ENCODE measurements at places on chromosomes 4 and X.

GRCh38 chr4:54495641-54496040 lies 162.1 kb upstream of the KIT start:
- DNase-seq, result no peak

- no peak for DNase-seq
Measured at GRCh38 chr4:39873823-39874222, 103.9 kb downstream of the PDS5A start.

DNA sequence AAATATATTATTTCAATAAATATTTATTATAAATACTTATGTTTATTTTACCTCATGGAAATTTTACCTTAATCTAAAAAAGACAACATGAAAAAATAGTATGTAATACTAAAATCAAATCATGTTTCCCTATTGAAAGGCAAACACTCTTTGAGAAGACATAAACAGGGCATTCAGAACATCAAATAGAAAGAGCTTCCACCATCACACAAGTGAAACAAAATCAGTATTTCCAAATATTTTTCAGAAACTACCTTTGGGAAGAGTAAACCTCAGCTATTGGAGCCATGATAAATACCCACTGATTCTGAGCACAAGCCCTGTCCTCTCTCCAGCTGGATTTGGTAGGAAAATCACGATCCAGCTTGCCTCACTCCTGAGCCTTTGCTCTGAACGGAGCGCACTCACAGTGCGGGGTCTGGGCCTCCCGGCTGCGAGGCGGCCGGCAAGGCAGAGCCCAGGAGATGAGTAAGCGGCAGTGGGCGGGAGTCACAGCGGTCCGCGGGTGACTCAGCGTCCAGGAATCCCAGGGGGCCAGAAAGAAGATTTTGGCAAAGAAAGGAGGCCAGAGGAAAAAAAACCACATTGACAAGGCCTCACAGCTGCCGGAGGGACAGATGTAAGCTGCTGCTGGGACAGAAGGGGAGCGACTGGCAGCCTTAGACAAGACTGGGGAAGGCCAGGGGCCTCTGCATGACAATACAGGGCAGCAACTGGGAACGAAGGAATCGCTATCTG lies 14.7 kb upstream of the ANXA5 start:
- peak; percentile 47 for DNase-seq

- no peak for DNase-seq
Measured at GRCh38 chr4:100738196-100739165, 220.7 kb upstream of the EMCN start.

- DNase-seq, result no peak
Measured at GRCh38 chr4:139726615-139727014, 61.0 kb downstream of the MGST2 start.

- no peak for DNase-seq
Measured at GRCh38 chr4:54015423-54016030, 48.9 kb downstream of the CHIC2 start.

GRCh38 chr4:77453911-77454310 lies 151.7 kb upstream of the CXCL13 start:
- DNase-seq, result no peak

DNA sequence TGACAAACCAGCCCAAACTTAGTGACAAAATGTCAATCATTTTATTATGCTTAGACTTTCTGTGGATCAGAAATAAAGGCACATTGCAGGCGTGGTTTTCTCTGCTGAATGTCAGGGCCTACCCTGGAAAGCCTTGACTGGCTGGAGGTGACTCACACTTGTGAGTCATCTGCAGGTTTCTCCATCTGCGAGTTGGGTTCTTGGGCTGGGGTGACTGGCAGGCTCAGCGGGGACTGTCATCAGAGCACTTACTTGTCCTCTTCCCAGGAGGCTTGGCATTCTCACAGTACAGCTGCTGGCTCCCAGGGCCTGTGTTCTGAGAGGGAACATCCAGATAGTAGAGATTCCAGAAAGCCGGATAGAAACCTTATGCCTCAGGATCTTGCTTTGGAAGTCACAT lies 153.8 kb upstream of the AGA start:
- no peak for DNase-seq

DNA sequence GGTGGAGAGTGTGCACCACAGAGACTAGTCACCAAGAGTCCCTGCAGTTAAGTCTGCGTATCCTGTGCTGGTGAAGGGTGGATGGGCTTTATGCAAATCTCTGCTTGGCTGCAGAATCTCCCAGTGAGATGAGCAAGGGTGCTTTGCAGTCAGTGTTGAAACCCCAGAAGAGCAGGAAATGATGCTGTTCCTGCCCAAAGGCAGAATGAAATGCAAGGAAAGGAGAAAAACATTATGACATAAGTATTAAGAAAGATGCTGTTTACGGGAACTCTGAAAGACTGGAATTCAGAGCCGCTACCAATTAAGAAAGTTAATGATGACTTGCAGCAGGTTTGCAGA lies 25.4 kb upstream of the ACSL1 start:
- DNase-seq, result no peak

- no peak for DNase-seq
Measured at GRCh38 chr4:5892323-5893003, 423 bp downstream of the CRMP1 start.

- DNase-seq, result no peak
Measured at GRCh38 chr4:18318682-18319388, 297.3 kb upstream of the LCORL start.

GRCh38 chr4:106320235-106320634 lies 3.9 kb downstream of the AIMP1 start:
- DNase-seq, result no peak

DNA sequence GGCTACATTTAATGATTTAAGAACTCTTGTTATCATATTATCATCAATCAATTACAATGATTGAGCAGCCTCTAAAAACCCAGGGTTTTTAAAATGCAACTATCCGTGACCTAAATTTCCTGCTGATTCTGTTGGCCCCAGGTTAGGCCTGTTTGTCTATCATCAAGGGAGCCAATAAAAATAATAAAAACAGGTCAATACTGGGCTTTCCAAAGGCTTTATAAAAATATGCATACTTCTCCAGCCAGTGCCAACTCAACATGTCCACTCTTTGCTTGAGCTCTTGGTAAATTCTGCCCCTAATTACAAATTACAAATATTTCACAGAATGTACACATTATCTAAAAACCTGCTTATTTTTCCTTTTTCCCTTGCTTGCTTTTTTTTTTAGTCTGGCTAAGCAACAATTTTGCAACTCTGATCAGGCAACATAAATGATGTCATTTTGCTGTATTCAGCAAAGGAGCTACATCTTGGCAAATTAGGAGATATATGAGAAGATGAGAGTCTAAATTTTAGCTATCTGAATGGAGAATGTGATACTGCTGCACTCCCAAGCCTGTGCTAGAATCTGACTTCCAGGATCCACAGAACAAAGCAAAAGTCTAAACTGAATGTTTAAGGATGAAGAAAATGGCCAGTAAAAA lies 204.0 kb downstream of the SCFD2 start:
- DNase-seq, result no peak

GRCh38 chr4:23970201-23970850 lies 80.5 kb upstream of the PPARGC1A start:
- DNase-seq, result no peak

DNA sequence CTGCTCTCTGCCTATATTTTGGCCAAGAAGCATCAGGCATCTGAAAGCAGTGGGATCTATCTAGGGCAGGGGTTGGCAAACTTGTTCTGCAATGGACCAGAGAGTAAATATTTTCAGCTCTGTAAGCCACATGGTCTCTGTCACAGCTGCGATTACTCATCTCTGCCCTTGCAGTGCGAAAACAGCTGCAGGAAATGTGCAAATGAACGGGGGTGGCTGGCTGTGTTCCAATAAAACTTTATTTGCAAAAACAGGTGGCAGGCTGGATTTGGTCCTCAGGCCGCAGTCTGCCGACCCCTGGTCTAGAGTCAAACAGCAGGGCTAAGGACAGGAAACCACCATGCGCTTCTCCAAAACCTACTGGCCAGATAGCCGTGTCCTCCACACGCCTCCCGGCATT lies 48.6 kb downstream of the ACOX3 start:
- no peak for DNase-seq

Data from progenitor cell of endocrine pancreas (in vitro differentiated cells).